ENCODE measurements at places on chromosomes 1 and 21.

DNA sequence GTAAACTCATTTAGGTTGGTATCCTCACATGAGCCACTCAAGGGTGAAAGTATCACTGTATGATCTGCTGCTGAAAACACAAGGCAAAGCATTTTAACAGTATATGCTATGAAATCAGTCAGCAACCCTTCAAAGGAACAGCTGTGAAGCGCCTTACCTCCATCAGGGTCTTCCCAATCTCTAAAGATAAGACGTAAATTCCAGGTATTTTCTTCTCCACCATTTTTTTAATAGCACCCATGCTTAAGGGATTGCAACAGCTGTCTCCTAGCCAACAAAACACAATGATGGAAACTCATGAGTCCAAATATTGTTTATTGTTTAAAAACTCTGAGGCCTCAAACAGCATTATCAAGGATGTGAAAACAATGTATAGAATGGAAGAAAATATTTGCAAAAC lies 4.8 kb downstream of the PPT1 start:
- DNase-seq: no peak

DNA sequence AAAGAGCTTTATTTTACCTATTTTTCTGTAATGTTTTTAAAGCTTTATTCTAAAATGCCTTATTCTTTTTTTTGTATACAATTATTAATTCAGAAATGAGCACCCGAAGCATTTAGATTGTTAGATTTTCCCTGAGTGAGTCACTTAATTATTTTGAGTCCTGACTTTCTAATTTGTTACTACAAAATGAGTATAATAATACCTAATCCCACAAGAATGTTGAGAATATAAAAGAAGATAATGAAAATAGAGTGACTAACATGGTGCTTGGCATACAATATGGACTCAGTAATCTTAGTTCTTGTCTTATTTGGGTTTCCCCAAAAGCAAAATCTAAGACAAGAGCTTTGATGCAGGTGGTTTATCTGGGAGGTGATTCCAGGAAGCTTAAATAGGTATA lies 142.2 kb downstream of the LHX8 start:
- DNase-seq: no peak

DNA sequence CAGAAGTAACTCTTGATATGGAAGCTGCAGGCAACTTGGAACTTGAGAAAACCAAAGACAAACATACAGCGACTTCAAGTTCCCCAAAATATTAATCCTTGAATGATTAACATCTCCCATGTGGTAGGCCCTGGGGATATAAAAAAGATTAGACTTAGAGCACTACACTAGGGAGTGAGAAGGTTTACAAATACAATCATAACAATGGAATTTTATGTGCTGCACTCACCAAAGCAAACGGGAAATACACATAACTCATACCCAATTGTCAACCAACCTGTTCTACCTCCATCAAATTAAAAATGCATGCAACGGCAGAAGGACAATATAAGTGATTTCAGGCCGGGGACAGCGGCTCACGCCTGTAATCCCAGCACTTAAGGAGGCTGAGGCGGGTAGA lies 3.7 kb downstream of the SMYD3 start:
- no peak for DNase-seq

- no peak for DNase-seq
Measured at GRCh38 chr1:19435851-19436455, 49.4 kb downstream of the CAPZB start.

GRCh38 chr1:31111290-31111951 lies 45.9 kb upstream of the PUM1 start:
- no peak for DNase-seq

GRCh38 chr1:180208264-180208663 lies 21.8 kb upstream of the LHX4 start:
- no peak for DNase-seq

- DNase-seq: no peak
Measured at GRCh38 chr1:248697907-248698306, 4.7 kb downstream of the OR14I1 start.

- DNase-seq: no peak
Measured at GRCh38 chr1:210239349-210240111, 6.9 kb downstream of the SERTAD4 start.

- no peak for DNase-seq
Measured at GRCh38 chr1:102693345-102693744, 415.0 kb downstream of the COL11A1 start.

DNA sequence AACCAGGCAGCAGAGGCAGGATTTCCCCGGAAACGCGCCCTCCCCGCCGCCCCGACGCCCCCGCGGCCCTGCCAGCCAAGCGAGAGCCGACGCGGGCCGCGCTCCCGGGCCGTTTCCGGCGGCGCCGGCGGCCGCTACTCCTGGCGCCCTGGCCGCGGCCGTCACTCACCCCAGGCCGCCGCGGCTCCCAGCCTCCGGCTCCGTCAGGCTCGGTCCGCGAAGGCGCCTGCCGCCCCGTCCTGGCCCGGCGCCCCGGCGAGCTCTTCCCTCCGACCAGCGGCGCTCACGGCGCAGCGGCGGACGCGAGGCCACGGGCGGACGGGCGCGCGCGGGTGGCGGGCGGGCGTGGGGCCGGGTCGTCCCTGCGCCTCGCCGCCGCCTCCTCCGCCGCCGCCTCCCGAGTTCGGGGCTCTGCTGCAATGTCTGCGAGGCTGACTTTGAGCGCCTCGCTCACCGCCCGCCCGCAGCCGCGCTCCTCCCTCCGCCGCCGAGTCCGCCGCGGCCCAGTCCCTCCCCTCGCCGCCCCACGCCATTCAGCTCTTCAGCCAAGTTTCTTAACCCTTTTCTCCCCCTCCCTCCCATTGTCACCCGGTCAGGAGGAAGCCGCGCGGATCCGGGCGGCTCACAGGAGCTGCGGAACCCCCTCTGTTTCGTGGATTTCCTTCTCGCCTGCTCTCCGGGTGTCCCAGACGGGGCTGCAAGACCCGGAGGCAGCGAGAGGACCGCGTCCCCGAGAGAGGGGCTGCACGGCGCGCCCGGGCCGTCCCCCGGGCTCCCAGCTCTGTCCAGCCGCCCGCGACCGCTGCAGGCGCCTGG lies at the start of gene NRIP1:
NRIP1 (minus strand) TSS at position 425 of the 816 bp plus-strand sequence. CDS start 96,808 bp downstream, outside the sequence.
- peak; percentile 75 for DNase-seq

DNA sequence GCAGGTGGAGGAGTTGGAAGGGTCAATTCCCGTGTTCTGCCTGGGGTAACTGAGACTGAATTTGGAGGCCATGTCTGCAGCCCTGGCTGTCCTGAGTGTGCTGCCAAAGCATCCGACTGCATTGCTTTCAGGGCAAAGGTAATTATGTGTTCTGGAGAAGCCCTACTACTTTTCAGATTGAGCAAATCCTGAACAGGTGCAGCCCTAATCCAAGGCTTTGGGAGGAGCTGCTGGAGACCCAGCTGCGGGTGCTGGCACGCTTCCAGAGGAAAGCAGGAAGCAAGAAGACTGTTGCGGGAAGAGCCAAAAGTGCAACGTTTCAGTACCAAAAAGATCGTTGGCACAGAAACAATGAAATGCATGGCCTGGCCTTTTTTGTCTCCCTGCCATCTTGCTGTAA lies 73.7 kb upstream of the NRIP1 start:
- DNase-seq: no peak

DNA sequence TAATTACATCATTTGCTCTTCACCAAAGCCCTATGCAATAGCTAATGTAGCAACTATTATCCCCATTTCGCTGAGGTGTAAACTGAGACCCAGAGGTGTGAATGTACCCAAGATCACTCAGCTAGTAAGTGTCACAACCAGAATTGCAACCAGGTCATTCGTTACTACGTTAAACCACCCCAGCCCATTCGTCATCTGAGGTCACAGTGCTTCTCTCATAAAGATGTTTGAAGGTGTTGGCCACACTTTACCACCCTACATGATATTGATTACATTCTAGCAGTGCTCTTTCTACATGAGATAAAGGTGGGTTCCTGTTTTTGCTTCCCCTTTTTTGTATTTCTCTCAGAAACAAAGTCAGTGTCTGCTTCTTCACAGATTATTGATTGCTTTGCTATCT lies 195.3 kb downstream of the ZBTB18 start:
- no peak for DNase-seq

DNA sequence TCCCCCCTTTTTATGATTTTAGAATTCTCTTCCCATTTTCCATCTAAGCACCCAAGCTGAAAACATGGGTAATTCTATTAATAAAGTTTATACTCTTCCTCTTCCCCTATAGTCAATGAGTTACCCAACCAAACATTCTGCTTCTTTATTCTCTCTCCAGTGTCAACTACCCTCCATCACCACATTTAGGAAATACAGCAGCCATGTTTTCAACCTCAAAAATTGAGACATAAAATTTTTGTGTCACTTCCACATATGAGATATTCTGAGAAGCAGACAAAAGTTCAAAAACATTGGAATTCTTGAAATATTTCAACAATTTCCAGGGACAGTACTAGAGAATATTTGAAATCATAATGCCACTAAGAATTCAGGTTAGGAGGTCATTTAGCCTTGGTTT lies 64.8 kb upstream of the ATP1A1 start:
- no peak for DNase-seq

GRCh38 chr1:9612871-9613624 lies 24.3 kb downstream of the TMEM201 start:
- DNase-seq: no peak

Data from T follicular helper cell (primary cell).